Effector memory CD8-positive, alpha-beta T cell (primary cell): ENCODE measurements at places on chromosomes 6 and 20.

GRCh38 chr6:20349225-20349624, 52.5 kb upstream of the E2F3 start:
- no peak for DNase-seq

DNA sequence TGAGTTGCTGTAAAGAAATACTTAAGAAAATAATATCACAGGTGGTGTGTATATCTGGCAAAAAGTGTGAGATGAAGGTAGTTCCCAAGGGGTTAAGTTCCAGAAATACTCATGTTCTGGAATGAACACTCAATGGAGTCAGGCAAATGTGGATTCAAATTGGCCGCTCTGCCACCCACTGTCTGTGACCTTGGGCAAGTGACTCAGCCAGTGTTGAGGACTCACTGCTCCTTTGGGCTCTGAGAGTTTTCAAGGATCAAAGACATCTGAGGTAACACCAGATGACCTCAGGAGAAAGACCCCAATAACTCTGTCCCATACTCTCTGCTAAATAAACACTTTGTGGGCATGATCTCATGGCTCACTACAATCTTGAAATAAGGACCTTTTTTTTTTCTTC, 59.2 kb upstream of the EYA2 start:
- DNase-seq = no peak

DNA sequence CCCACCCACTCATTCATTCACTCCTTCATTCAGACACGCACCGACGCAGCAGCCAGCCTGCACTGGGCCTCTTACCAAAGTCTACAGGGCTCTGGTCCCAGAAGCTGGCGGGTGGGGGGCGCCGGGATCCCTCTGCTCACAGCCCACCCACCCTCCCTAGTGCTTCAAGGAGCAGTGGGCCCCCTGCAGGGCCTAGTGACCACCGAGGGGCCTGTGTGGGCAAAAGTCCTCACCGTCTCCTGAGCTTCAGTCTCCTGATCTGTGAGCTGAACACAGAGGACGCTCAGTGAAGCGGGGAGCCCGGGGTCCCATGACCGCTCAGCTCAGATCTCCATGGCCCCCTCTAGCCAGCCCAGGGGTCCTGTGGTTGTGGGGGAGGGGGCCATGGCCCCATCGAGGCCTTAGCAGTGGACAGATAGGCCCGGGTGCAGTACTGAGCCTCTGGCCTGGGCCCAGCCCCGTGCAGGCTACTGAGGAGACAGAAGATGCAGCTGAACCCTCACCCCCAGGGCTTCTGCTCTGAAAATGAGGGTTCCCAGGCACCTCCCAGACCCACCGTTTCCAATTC, 33.4 kb upstream of the MRGBP start:
- no peak for DNase-seq

DNA sequence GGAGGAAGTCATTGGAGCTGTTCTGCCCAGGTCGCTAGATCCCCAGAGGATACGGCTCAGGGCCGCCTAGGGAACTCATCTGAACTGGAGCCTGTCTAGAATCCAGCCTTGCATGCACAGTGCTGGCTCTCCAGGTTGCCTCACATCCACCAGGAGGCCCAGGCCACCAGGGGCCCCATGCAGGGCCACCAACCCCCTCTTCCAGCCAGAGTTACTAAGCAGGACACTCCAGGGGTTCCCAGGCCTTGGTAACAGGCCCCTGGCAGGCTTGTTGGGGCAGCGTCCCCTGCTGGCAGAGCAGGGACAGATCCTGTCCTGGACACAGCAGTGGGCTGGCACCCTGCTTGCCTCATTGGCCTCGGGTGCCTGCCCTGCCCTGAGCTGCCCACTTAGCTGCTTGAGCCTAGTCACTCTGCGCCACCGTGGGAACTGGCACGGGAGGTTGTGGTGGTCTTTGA, 35.3 kb downstream of the EFCAB8 start:
- no peak for DNase-seq

- no peak for DNase-seq
Measured at GRCh38 chr6:30463242-30463641, 26.1 kb upstream of the HLA-E start.
